ENCODE measurements at places on chromosomes 2 and 18. TPM values are rescaled to one million over a fixed set of nuclear protein-coding genes. Genes with fewer than 3 reads are reported as not detected.

MARCHF4 gene
- not detected for total RNA-seq

IL36RN gene
- not detected for total RNA-seq

MAPK4 gene
- 10.2 TPM for total RNA-seq

MOGAT1 gene
- total RNA-seq = not detected
